ENCODE measurements at places on chromosomes 16 and 17.

DNA sequence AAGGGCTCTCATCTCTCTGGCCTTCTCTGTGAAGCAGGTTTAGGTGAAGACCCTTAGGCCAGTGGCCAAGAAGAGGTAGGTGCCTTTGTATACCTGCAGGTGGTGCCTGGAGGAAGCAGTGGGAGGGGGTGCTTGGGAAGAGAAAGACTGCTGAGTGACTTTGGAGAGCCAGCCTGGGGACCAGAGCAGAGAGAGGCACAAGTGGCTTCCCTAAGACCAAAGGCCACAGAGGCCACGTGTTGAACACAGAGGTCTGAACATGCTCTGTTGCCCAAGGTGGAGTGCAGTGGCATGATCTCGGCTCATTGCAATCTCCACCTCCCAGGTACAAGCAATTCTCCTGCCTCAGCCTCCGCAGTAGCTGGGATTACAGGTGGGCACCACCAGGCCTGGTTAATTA lies 103.5 kb downstream of the CPPED1 start:
- no peak for DNase-seq

DNA sequence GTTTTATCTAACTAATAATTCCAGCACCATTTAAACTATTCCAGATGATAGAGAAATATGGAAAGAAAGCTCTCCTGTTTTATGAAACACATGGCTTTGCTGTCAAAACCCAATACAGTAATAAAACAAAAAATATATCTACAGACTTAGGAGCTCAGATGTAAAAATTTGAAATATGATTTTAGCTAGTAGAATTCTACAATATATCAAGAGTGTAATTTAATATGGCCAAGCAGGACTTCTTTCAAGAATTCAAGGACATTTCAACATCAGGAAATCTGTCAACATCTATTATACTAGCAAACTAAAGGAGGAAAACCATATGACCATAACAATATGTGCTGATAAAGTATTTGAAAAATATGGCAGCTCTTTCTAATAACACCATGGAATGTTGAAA lies 57.5 kb downstream of the CCDC182 start:
- DNase-seq: no peak

DNA sequence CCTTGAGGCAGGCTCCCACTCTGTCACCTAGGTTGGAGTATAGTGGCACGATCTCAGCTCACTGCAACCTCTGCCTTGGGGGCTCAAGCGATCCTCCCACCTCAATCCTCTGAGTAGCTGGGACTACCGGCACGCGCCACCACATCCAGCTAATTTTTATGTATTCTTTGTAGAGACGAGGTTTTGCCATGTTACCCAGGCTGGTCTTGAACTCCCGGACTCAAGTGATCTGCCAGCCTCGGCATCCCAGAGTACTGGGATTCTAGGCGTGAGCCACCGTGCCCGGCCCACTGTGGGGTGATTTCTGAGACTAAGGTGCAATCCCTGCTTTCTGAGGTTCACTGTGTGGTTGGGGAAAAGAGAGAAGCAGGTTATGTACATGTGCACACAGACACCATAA lies 12.0 kb upstream of the SLC12A3 start:
- no peak for DNase-seq

GRCh38 chr17:83148317-83149028 lies 69.1 kb downstream of the METRNL start:
- no peak for DNase-seq

- no peak for DNase-seq
These were observed 1.2 kb upstream of the KRT17 start for GRCh38 chr17:41625602-41626001.

DNA sequence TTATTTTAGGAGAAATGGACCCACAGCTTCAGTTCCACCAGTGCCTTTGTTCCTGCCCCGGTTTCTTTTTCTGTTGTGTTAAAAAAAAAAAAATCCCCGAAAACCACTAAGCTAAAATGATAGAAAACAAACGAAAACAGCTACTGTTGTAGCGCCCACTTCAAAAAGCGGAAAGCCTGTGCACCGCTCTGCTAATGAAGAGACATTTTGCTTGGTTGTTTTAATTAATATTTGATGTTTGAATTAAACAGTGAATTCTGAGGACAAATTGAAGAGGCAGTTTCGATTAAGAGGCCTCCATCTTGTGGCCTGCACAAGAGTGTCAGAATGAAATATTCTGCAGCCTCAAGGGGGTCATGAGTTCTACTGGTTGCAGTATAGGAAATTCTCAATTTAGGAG lies 186.7 kb downstream of the RPTOR start:
- no peak for DNase-seq

GRCh38 chr16:13269905-13270528 lies 368.6 kb downstream of the SHISA9 start:
- DNase-seq: no peak

DNA sequence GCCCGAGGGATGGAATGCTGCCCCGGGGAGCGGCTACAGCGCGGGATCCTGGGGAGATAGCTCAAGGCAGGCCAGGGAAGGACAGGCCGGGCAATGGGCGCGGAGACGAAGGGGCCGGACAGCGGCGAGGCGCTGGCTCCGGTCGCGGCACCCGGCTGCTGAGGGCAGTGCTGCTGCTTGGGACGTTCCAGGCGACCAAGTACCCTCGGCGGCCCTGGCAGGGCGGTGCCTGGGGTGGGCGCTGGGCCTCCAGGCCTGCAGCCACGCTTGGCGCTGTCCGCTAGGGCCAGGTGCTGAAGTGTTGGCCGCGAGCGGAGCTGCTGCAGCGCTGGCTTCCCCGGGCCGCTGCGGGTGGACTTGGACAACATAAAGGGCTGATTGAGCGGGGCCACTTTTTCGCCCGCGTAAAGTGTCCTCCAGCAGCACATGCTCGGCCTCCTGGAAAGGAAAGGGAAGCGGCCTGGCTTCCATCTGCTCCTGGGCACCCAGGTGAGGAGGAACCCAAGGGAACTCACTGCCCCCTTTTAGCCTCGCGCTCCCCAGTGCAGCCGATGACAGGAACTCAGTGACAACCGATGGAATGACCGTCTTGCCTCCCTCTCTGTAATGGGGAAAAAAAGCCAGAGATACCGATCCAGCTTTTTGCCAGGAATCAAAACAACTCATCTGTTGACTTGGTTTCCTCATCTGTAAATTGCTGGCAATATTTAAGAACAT lies 23.7 kb downstream of the CLEC3A start:
- no peak for DNase-seq

DNA sequence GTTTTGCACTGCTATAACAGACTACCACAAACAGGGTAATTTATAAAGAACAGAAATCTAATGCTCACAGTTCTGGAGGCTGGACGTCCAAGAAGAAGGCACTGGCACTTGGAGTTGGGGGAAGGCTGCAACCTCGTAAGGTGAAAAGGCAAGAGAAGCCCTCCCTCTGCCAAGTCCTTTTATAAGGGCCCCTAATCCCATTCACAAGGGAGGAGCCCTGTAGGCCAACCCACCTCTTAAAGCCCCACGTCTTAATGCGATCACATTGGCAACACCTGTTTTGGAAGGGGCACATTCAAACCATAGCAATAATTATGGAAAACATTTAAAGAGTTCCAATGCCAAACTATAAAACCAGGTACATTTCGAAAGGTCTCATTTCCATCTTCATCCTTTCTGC lies 5.2 kb downstream of the PKD1L3 start:
- DNase-seq: no peak

DNA sequence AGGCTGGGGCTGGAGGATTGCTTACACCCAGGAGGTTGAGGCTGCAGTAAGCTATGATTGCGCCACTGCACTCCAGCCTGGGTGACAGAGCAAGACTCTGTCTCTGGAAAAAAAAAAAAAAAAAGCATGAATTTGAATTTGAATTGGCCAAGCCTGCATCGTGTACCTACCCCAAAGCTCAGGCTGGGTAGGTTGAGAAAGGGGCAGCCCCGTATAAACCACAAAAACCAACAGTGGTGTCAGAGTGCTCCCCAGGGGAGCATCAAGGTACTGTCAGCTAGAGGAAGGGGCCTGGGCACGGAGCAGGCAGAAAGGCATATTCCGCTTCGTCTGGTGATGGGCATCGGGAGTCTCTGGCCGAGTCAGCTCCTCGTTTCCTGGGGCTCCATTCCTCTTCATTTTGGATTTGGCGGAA lies 40.9 kb downstream of the RAP1GAP2 start:
- DNase-seq: no peak

- DNase-seq: no peak
These were observed 360.9 kb downstream of the GRIN2A start for GRCh38 chr16:9821331-9821730.

DNA sequence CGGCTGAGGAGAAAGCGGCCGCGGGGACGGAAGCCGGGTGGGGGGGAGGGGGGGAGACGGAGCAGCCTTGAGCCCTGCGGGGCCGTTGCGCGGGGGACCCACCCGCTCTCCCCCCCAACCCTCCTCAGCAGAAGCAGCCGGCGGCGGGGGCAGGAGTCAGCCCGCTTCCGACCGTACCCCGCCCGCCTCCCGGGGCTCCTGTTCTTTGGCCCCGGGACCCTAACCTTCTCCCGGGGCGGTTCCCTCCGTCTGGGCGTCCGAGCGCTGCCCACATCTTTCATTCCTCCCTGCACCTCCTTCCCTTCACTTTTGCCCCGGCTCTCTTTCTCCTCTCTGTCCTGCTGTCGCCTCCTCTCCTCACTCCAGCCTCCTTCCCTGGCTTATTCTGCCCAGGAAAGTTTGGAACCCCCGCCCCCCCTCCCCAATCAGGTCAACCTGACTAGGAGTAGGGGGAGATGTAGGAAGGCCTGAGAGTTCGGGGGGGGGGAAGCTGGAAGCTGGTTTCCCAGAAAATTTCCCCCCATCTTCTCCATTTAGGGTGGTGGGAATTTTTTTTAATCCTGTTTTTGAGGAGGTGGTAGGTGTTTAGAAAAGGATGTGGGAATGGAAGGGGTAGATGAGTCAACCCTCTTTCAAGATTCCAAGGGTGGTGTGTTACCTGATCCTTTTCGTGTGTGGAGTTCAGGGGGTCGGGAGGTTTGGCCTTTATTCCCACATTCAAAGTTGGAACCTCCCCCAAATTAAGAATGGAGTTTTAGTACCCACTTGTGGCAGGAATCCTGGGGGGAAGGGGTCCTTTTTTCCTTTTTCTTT lies 427 bp upstream of the NLK start:
- no peak for DNase-seq

- DNase-seq: no peak
These were observed 110.3 kb downstream of the TOX3 start for GRCh38 chr16:52436339-52437276.

- no peak for DNase-seq
These were observed 1.3 kb upstream of the RAB40C start for GRCh38 chr16:588639-588888.

GRCh38 chr16:22091721-22092120 lies 620 bp upstream of the VWA3A start:
- no peak for DNase-seq
